Non-pigmented ciliary epithelial cell (primary cell): ENCODE measurements at places on chromosomes 13 and 19.

GRCh38 chr19:47109541-47110375 is 3.8 kb downstream of the ZC3H4 start:
- no peak for DNase-seq

DNA sequence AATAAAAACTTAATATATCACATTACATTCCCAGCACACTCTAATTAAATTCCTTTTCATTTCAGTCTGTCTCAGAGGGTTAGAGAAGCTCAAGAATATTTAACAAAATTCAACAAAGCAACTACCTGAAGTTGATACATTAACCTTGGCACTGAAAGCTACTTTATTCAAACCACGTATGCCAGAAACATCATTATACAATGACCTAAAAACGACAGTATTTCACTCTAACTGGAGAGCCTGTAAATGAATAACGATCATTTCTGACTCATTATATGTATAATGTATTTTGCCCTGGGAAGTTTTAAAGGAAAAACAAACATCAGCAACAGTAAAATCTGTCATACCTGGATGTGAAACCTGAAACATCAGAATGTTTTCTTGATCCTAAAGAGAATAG is 270.1 kb downstream of the SLITRK5 start:
- DNase-seq, result no peak

DNA sequence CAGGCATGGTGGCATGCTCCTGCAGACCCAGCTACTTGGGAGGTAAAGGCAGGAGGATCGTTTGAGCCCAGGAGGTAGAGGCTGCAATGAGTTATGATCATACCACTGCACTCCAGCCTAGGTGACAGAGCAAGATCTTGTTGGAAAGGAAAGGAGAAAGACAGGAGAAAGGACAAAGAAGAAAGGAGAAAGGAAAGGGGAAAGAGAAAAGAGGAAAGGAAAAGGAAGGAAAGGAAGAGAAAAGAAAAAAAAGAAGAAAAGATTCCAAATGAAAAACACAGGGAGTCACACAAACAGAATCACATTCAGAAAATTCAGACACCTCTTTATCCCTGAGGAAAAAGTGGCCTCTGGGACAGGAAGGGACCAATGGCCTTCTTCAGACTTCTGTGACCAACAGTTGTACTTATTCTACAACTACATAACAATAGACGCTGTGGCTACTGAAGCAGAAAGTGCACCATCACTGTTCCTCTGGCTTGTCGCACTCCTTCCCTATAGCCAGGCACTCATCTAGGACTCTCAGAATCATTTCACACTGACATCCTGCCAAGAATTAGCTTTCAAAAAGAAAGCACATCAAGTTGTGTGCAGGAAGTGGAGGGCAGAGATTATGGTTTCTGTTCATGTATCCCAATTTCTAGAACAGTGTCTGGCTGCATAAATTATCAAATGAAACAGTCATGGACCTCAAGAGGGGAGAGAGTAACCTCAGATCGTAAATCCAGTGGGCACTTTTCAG is 5.9 kb downstream of the MTMR6 start:
- DNase-seq, result no peak

GRCh38 chr19:50741179-50741933 is 18.2 kb downstream of the CLEC11A start:
- no peak for DNase-seq

DNA sequence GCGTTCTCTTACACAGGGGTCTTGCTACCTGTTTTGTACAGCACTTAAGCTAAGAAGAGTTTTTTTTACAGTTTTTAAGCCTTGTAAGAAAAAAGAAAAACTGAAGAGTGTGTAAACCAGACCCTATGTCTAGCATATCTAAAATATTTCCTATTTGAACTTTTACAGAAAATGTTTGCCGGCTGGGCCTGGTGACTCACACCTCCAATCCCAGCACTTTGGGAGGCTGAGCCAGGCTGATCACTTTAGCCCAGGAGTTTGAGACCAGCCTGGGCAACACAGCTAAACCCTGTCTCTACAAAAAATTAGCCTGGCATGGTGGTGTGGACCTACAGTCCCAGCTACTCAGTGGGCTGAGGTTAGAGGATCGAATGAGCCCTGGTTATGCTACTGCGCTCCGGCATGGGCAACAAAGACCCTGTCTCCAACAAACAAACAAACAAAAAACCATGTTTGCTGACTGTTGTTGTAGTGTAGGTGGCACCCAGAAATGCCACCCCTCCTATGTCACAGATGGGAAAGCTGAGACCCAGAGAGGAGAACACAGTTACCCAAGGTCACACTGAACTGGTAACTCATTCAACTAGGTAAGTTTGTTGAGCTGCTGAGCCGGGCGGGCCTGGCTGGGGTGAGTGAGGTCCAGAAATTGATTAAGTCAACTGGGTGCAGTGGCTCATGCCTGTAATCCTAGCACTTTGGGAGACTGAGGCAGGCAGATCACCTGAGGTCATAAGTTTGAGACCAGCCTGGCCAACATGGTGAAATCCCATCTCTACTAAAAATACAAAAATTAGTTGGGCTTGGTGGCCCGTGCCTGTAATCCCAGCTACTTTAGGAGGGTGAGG is 1.9 kb upstream of the VASP start:
- no peak for DNase-seq

DNA sequence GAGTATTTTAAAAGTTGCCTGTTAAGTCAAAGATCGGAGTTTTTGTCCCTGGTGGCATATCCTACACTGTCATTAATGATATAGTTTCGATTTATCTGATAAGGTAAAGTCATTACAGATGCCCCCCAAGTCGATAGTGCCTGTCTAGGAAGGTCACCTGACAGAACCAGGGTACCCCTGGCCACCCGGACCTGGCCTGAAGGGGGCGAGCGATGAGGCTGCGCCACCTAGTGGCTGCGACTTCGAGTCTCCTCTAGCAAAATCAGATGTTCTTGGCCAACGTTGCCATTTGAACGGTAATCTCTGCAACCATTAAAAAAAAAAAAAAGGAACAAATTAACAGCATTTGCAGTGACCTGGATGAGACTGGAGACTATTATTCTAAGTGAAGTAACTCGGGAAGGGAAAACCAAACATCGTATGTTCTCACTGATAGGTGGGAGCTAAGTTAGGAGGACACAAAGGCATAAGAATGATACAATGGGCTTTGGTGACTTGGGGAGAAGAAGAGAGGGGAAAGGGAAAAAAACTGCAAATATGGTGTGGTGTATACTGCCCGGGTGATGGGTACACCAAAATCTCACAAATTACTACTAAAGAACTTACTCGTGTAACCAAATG is 565.1 kb downstream of the LIG4 start:
- DNase-seq, result no peak

DNA sequence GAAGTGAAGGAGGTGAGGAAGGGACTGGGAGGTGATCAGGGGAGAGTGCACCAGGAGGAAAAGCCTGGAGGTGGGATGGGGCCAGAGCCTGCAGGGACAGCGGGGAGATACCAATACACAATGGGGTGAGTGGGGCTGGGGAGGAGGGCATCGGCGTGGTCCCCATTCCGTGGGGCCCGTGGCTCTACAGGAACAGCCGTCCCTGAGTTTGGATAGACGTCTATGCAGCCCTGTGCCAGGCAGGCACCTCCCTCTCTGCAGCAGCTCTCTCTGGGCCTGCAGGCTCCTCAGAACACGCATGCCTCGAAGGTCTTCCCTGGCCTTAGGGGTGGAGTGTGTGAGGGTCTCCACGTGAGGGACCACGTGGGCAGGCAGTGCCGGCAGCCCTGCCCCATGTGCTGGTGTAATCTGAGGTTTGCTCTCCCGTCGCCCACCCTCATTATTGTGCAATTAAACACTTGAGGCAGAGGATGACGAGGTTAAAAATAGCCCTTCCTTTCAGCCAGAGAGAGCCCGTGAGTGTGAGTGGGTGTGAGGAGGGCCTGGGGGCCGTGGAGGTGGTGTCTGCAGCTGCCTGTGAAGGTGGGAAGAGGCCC is 16.5 kb downstream of the C2CD4C start:
- DNase-seq, result no peak

DNA sequence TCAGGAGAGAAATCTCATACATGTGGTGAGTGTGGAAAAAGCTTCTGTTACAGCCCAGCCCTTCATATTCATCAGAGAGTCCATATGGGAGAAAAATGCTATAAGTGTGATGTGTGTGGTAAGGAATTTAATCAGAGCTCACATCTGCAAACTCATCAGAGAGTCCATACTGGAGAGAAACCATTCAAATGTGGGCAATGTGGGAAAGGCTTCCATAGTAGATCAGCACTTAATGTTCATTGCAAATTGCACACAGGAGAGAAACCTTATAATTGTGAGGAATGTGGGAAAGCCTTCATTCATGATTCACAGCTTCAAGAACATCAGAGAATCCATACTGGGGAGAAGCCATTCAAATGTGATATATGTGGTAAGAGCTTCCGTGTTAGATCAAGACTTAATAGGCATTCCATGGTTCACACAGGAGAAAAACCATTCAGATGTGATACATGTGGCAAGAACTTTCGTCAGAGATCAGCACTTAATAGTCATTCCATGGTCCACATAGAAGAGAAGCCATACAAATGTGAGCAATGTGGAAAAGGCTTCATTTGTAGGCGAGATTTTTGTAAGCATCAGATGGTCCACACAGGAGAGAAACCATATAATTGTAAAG is 15.2 kb downstream of the ZNF221 start:
- DNase-seq, result no peak

GRCh38 chr13:49869519-49869918 is 66.6 kb downstream of the SPRYD7 start:
- DNase-seq, result no peak

DNA sequence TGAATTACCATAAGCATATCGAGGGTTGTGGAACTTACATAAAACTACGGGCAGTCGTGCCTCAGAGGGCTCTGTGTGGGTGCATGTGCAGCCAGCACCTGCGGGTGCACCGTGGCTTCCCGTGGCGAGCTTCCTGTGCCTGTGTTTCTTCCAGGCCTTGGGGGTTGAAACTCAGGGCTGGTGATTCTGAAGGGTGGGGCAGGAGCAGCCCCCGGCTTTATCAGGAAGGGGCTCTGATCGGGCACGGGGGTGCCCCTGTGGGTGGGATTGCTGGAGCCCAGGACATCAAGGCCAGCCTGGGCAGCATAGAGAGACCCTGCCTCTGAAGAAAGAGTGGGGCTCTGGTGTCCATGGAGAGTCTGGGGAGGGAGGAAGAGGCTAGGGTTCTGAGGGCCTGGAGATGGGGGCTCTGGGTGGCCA is 11.1 kb downstream of the ATP4B start:
- DNase-seq, result no peak

- DNase-seq, result no peak
Measured at GRCh38 chr19:1386945-1387683, 3.4 kb downstream of the NDUFS7 start.

GRCh38 chr19:32757189-32757588 is 37.6 kb downstream of the TDRD12 start:
- DNase-seq, result no peak

- no peak for DNase-seq
Measured at GRCh38 chr13:35593651-35594050, 117.2 kb upstream of the MAB21L1 start.
